ENCODE measurements at places on chromosomes 12 and 14.

DNA sequence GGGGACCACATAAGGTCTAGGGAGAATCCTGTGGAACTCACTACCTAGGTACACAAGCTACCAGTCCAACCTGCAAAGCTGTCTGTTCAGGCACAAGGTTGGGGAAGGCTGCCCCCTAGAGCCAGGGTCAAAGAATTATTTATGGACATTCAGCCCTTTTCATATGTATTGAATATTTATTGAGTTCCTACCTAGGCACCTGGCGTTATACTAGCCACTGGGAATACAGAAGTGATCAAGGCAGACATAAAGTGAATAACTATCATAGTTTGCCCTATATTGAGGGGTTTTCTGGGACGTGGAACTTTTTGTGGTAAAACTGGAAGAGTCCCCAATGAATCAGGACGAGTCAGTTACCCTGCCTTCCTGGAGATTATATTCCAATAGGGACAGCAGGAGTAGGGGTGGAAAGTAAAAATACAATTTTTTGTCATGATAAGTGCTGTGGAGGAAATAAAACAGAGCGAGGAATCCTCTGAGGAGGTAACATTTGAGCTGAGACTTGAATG lies 5.8 kb upstream of the SLC48A1 start:
- no peak for DNase-seq

GRCh38 chr12:29673346-29673745 lies 110.4 kb downstream of the TMTC1 start:
- no peak for DNase-seq

DNA sequence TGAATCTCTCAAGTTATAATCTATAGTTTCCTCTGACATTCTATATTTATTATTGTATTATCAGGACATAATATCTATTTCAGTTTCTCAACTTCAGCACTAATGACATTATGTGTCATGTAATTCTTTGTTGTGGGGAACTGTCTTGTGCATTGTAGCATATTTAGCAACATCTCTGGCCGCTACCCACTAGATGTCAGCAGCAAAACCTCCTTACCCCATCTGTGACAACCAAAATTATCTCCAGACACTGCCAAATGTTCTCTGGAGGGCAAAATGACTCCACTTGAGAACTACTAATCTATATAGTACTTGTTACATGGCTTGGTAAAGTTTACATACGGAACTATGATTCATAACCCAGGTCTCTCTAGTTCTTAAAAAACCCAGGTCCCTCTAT lies 110.2 kb downstream of the RASSF9 start:
- no peak for DNase-seq

- no peak for DNase-seq
These were observed 424.2 kb downstream of the ETNK1 start for GRCh38 chr12:23049180-23049579.

DNA sequence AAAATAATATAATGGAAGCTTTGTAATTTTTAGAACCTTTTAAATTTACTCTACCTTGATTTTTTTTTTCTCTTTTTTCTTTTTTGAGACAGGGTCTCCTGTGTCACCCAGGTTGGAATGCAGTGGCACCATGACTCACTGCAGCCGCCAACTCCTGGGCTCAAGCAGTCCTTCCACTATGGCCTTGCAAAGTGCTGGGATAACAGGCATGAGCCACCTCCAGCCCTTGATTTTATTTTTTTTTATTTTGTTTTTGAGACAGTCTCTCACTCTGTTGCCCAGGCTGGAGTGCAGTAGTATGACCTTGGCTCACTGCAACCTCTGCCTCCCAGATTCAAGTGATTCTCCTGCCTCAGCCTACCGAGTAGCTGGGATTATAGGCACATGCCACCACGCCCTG lies 65.3 kb upstream of the TRAF3 start:
- DNase-seq, result no peak

DNA sequence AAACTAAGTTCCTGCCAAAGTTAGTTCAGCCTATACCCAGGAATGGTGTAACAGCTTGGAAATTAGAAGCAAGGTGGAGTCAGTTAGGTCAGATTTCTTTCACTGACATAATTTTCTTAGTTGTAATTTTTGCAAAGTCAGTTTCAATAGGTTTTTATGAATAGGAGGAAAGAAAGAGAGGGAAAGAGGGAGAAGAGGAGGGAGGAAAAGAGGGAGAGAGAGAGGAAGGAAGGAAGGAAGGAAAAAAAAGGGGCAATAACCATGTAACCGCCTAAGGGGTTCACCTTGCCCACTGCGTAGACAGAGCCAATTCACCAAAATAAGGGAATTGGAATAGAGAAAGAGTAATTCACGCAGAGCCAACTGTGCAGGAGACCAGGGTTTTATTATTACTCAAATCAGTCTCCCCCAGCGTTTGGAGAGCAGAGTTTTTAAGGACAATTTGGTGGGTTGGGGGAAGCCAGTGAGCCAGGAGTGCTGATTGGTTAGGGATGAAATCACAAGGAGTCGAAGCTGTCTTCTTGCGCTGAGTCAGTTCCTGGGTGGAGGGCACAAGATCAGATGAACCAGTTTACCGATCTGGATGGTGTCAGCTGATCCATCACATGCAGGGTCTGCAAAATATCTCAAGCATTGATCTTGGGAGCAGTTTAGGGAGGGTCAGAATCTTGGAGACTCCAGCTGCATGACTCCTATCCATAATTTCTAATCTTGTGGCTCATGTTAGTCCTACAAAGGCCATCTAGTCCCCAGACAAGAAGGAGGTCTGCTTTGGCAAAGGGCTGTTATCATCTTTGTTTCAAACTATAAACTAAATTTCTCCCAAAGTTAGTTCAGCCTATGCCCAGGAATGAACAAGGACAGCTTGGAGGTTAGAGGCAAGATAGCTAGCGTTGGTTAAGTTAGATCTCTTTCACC lies 126.0 kb upstream of the AMIGO2 start:
- no peak for DNase-seq

DNA sequence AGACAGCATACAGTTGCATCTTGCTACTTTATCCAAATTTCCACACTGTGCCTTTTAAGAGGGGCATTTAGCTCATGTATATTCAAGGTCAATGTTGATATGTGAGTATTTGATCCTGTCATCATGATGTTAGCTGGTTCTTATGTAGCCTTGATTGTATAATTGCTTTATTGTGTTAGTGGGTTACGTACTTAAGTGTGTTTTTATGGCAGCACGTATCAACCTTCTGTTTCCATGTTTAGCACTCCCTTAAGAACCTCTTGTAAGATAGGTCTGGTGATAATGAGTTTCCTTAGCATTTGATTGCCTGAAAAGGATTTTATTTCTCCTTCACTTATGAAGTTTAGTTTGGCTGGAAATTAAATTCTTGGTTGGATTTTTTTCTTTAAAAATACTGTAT lies 445.2 kb downstream of the NAV3 start:
- DNase-seq, result no peak

DNA sequence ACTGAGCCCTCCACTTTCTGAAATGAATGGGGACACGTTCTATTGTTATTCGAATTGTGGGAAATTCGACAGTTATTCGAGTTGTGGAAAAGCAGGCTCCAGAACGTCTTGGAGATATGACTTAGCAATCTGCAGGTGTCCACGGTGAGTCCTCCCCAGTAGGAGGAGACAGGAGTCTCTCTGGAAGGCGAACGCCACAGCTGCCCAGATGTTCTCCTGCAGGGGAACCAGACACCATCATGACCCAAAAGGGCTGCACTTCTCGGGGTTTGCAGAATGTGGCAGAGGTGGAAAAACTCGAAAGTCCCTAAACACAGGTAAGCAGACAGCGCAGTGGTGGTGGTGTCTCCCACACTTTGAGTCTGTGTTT lies 363.6 kb upstream of the SFSWAP start:
- no peak for DNase-seq

DNA sequence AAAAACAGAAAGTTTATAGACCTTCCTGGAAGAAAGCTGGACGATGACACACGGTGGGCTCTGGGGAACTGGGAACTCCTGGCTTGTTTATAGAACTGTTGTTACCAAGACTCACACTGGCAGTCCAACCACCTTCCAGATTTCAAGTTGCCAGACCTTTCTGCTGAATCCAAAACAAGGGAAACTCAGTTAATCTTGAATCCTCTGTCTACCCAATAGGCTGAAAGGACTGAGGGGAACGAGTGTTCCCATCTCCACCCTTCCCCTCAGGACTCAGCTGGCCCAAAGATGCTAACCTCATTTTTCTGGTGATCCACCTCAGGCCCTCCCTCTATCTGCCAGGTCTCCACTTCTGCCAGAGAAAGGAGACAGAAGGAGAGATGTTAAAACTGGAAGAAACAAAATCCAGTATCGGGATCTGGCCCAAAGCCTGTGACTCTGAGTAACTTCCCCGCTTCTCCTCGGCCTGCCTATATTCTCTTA lies 231.4 kb downstream of the ANO2 start:
- no peak for DNase-seq

- DNase-seq, result no peak
These were observed 7.7 kb downstream of the LRCOL1 start for GRCh38 chr12:132602572-132603239.

GRCh38 chr12:19800884-19801283 lies 361.6 kb downstream of the AEBP2 start:
- DNase-seq, result no peak

DNA sequence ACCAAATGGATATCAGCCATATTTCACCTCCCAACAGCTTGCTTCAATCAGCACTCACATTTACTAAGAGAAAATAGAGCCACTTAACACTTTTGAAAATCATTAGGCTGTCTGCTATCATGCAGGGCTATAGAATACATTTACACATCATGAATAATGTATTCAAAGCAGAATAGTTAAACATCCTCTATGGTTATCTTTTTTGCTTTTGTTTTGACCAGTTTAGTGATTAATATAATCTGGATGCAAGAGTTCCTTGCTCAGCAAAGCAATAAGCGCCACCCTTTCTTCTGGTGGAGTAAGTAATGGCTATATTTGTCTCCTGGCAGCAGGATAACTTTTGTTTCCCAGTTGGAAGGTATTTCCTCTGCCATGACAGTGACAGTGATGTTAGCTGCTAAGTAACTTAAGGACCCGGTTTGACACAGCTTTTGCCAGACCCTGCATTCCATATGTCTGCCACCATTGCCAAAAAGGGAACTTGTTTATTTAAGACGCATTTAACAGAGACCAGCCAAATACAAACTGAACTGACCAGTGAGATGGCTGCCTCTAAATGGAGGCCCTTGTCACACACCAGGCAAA lies 70.3 kb upstream of the NR2C1 start:
- no peak for DNase-seq

GRCh38 chr12:52903285-52903854 lies 1.5 kb downstream of the KRT8 start:
- no peak for DNase-seq

DNA sequence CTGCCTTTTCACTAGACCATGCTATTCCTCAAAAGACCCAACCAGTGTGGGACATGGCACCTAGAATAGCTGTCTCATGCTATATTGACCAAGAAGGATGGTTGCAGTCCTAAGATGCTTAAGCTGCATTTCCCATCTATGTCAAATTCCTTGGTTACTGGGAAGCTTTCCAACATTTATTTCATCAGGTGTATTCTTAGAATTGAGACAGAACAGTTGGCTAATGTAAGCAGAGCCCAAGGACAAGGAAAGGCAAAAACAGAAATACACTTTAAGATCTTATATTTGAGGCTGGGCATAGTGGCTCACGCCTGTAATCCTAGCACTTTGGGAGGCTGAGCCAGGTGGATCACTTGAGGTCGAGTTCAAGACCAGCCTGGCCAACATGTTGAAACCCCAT lies 24.7 kb downstream of the ARG2 start:
- peak; percentile 22 for DNase-seq

- DNase-seq, result peak; percentile 76
These were observed 238.8 kb downstream of the PAWR start for GRCh38 chr12:79451978-79452377.

GRCh38 chr12:126369487-126370463 lies 1304.5 kb downstream of the AACS start:
- no peak for DNase-seq

GRCh38 chr14:71418532-71419245 lies 511.4 kb downstream of the PCNX1 start:
- no peak for DNase-seq

- DNase-seq, result no peak
These were observed 202.6 kb downstream of the FOXN3 start for GRCh38 chr14:89214221-89214965.

GRCh38 chr12:27015730-27016076 lies 1.5 kb upstream of the TM7SF3 start:
- no peak for DNase-seq

DNA sequence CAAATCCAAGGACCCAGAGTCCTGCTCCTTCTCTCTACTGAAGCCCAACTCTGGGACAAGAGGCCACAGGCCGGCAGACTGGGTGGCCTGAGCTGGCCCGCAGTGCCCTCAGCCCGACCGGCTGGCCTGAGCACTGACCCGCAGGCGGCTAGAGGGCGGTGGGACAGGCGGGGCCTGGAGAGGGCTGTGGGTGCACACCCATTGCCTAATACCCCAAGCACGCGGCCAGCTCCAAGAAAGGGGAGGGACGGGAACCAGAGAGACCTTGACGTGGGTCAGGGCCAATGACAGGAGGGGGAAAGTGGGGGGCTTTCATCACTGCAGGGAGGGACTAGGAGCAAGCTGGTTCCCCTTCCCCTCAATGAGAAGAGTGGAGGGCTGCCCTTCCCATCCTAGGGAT lies 2.0 kb upstream of the WNT10B start:
- DNase-seq, result no peak

- DNase-seq, result no peak
These were observed 1297.3 kb downstream of the AACS start for GRCh38 chr12:126362493-126362892.

DNA sequence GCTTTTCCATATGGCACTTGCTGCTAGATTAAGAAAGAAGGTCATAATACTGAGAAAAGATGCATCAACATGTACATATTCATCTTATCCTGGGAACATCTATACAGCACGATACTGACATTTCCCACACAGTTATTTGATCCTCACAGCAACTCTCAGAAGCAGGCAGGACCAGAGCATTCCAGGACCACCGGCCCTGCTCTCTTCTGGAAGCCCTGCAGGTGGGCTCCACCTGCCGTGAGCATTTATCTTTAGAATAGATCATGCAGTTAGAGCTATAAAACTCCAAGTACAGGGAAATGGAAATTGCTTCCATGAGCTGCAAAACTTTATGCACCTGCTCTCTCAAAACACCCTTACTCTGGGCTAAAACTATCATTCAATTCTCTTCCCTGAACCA lies 5.5 kb upstream of the BDKRB1 start:
- no peak for DNase-seq

Data from NCI-H226 (cell line).